ENCODE measurements at places on chromosomes 11 and 22. TPM values are rescaled to one million over a fixed set of nuclear protein-coding genes. Genes with fewer than 3 reads are reported as not detected.

- DNase-seq = no peak
These were observed 2.5 kb upstream of the SORL1 start for GRCh38 chr11:121449626-121450025.

DNA sequence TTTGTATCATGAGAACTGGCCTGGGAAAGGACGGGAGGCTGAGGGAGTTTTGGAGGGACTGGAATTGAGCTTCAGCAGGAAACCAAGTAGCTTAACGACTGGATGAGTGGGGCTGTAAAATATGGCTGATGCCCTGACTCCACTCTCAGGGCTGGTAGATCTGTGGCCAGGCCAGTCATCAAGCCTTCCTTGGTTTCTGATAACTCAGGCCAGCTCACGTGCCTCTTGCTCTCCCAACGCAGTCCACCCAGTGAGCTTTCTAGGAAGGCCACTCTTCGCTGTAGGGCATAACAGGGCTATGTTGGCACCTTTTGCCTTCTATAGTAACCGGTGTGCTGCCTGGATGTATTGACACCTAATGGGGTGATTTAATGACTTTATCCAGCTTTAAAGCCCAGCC is 5.8 kb upstream of the MADD start:
- DNase-seq = no peak

DNA sequence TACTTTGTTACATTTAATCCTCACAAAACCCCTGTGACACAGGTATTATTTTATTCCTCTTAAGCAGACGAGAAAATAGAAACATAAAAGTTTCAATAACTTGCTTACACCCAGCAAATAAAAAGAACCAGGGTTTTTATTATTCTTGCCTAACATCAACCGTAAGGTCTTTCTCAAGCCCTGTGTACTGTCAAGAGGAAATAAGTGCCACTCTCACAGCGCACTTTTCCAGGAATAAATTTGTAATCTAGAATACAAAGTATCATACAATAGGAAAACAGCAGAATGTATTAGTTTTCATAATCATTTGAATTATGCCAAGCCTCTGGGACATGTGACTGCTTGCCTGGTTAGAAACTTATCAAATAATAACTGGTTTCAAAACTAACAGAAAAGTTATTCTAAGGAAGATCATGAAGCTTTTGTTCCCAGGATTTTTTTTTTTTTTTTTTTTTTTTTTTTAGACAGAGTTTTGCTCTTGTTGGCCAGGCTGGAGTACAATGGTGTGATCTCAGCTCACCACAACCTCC is 7.4 kb downstream of the CCDC34 start:
- DNase-seq = no peak

GRCh38 chr11:103668859-103669258 is 367.6 kb upstream of the DDI1 start:
- no peak for DNase-seq

DNA sequence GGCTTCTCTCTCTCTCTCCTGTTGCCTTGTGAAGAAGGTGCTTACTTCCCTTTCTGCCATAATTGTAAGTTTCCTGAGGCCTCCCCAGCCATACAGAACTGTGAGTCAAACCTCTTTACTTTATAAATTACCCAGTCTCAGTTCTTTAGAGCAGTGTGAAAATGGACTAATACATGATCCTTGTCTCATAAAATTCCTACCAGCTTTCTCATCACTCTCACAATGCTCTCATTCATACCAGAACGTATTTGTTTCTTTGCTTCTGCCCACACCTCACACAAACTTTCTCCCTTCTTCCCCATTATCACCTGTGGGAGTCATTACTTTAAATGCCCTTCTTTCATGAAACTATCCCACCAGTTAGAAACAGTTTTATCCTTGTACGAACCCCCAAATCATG is 62.7 kb upstream of the ARHGAP42 start:
- DNase-seq = no peak

DNA sequence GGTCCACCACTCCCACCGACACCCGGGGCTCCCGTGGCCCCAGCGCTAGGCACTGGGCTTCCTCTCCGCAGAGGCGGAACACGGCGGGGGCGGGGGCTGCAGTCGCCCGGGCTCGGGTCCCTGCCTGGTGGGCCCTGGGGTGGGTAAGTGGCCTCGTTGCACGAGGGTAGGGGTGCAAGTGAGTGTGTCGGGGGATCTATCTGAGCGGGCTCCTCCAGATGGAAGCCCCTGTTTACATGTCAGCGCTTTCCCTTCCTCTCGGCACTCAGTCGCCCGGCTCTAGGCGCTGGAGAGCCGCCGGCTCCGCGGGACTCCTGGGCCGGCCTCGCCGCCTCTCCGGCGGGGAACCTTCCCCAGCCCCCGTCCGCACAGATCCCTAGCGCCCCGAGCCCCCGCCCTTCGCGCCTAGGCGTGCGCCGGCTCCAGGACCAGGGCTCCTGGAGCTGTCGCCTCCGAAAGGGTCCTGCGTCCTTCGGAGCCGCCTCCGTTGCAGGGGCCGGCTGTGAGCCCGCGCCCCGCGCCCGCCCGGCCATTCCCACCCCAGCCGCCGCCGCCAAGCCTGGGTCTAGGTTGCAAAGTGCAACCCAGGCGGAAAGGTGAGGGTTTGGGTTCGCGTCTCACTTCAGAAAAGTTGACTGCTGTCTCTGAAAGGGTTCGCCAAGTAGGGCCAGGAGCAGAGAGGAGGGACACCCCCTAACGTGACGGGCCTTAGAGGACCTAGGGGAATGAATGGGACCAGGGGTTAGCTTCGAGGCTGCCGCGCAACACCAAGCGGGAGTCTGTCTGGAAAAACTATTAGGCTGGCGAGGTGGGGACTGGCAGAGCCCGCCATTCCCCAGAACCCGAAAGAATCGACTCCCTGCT is 978 bp downstream of the FLI1 start:
- DNase-seq = no peak

- no peak for DNase-seq
These were observed 104.7 kb downstream of the ETS1 start for GRCh38 chr11:128482512-128483191.

GRCh38 chr22:28402060-28402459 is 277.6 kb downstream of the TTC28 start:
- no peak for DNase-seq

GRCh38 chr22:35430897-35431322 is 31.0 kb downstream of the MCM5 start:
- peak; percentile 80 for DNase-seq

DNA sequence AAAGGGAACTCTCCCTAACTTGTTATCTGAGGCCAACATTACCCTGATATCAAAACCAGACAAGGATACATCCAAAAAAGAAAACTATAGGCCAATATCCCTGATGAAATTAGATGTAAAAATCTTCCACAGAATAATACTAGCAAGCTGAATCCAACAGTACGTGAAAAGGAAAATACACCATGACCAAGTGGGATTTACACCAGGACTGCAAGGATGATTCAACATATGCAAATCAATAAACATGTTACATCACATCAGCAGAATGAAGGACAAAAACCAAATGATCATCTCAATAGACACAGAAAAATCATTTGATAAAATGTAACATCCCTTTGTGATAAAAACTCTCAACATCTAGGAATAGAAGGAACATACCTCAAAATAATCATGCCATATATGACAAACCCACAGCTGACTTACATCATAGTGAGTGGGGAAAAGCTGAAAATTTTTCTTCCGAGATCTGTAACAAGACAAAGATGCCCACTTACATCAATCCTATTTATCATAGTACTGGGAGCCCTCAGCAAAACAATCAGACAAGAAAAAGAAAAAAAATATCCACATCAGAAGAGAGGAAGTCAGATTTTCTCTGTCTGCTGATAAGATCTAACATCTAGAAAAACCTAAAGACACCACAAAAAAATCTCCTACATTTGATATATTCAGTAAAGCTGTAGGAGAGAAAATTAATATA is 703.3 kb upstream of the ANO5 start:
- DNase-seq = no peak

- DNase-seq = no peak
These were observed 399.4 kb downstream of the NXPE2 start for GRCh38 chr11:115077740-115078139.

DNA sequence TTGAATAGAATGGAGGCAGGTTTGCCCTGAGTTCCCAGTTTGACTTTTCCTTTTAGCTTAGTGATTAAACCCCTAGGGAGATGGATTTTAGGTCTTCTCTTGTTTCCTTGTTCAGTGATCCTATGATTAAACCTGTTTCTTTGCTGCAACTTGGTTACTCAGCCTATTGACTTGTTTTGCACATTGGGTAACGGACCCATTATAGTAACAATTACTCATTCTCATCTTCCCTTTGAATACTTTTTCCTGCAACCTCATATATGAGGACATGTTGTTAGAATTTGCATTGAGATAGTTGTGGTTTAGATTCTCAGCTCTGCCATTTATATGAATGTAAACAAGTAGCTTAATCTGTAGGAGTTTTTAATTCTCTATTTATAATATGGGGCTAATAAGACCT is 489.2 kb upstream of the CNTN5 start:
- DNase-seq = no peak

- no peak for DNase-seq
These were observed 732.8 kb upstream of the ANO5 start for GRCh38 chr11:21460082-21460481.

DNA sequence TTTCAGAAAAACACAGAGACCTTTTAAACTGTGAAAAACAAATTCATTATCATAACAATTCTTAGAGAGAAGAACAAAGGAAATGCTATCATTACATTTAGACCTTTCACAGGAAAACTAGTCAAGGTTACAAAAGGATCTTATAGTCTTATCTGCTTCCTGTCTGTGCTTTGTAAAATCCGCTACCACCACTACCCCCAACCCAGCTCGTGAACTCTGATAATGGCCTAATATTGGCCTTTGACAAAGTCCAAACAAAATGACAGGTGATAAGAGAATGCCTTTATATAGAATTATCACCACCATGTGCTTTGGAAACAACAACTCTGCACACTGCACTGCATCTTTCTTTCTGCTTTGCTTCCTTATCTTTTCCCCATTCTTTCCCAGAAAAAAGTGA is 272.5 kb downstream of the SBF2 start:
- no peak for DNase-seq

DNA sequence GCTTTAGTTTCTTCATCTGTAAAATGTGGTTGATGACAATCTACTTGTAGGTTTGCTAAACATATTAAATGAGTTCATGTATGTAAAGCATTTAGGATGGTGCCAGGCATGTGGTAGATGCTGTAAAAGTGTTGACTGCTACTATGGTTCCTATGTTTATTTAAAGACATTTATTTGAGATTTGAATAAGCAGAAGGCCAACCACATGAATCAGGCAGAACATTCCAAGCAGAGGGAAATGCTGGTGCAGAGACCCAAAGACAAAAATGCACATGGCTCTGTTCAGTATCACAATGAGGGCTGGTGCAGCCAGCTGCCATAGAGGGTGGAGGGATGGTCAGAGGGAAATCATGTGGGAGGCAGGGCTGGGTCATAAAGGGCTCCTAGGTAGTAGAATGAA is 156.2 kb upstream of the PDGFD start:
- no peak for DNase-seq

GRCh38 chr11:65425105-65425970 is 2.7 kb downstream of the NEAT1 start:
- DNase-seq = peak; percentile 59

DNA sequence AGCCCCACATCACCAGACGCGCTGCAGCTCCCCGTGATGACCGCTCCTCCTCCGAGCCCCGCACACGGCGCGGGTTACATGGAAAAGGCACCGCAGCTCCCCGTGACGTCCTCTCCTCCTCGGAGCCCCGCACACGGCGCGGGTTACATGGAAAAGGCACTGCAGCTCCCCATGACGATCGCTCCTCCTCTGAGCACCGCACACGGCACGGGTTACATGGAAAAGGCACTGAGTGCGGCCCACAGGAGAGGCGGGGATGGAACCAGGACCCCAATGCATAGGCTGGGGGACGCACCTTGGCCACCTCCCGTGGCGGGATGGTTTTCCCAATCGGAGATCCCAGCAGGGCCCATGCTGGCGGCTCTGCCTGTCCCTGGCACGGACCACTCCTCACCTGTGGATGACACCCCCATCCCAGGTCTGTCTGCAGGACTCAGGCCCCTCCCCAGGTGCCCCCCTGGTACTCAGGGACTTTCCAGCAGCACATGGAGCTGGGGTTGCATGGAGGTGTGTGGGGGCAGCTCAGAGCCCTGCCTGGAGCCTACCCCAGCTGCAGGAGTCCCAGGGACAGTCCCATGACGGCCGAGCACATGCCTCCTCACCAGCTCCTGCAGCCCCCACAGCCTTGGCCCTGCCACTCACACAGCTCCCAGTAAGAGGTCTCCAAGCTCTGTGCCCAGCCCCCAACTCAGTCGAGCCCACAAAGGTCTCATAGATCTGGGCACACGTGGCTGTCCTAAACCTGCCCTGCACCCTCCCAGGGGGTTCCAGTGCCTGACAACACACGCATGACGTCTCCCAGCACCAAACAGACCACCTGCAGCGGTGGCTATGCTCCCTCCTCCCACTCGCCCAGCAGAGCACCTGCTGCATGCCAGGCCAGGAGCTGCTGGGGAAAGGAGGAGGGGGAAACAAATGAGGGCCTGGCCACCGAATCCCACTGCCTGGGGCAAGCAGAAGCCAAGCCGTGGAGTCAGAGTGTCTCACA is 166.6 kb downstream of the BRD1 start:
- no peak for DNase-seq

DNA sequence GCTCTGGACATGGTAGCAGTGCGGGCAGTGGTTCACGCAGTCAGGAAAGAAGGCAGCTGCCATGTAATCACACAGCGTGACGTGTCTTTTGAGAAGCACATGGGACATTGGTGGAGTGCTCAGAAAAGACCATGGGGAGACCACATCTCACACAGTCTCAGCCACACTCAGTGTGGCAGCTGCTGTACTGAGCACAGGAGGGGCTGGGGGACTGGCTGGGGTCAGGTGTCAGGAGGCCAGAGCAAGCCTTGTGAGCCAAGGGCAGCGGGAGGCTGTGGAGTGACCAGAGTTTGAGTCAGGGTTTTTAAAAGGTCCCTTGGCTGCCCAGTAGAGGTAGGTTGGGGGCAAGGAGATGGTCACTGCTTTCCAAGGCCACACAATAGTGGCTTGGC is 18.5 kb downstream of the CLDN5 start:
- no peak for DNase-seq

GRCh38 chr22:48335442-48336139 is 1492.1 kb downstream of the BRD1 start:
- DNase-seq = no peak

The IL18 gene
- total RNA-seq = 11.1 TPM

The UPK3A gene
- not detected for total RNA-seq

The ANGPTL5 gene
- total RNA-seq = 3.3 TPM

The IGF2 gene
- 43.2 TPM for total RNA-seq

The NEFH gene
- 0.28 TPM for total RNA-seq

The JHY gene
- total RNA-seq = 3.5 TPM
